ENCODE measurements at places on chromosomes 5 and 9.

GRCh38 chr5:10562201-10563109, 1.4 kb upstream of the ANKRD33B start:
- no peak for DNase-seq

- no peak for DNase-seq
These were observed 786 bp upstream of the NTNG2 start for GRCh38 chr9:132160802-132161742.

- peak; percentile 47 for DNase-seq
These were observed at the start of gene ARL14EPL for GRCh38 chr5:116032094-116032517. TSS of gene ARL14EPL (plus strand) at chr5:116032472. CDS start at chr5:116051466, 18,994 bp downstream.

DNA sequence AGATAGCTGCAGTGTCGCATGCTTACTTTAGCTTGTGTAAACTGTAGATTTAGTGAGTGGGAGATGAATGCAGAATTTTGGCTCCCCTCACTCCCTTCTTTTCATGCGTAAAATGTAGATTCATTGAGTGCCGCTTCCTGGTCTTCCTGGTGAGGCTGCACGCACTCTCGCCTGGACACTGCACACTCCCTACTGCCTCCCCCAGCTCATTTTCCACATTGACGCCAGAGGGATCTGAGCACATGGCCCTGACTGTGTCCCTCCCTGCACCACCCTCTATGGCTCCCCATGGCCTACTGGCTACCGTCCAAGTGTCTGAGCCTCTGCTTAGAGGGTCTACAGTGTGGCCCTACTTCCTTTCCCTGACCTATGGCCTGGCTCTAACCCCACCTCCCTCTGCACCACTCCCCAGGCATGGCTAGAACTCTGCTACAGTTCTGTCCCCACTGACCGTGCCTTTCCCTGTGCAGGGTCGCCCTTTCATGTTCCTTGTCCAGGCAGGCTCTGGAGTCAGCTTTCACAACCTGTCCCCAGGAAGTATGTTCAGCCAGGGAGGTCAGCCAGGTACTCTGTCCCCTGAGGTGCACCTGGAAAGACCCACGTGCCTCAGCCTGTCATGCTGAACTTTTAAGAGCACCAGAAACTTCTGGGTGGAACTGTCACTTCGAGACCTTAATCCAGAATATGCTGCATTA, 160.6 kb downstream of the COL23A1 start:
- no peak for DNase-seq

DNA sequence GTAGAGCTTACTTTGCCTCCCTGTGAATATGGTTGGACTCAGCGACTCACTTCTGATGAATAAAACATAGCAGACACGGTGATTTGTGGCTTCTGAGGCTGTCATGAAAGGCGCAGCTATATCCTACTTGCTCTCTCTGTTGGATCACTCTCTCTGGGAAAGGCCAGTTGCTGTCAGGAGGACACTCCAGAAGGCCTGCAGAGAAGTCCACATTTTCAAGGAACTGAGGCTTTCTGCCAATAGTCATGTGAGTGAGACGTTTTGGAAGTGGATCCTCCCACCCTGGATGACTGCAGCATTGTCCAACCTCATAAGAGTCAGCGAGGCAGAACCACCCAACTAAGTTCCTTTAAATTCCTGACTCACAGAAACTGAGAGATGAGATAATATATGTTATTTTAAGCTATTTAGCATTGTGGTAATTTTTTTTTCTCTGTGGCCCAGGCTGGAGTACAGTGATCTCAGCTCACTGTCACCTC, 156.0 kb upstream of the MAST4 start:
- no peak for DNase-seq

GRCh38 chr9:107593224-107593870, 103.8 kb upstream of the KLF4 start:
- DNase-seq, result no peak

DNA sequence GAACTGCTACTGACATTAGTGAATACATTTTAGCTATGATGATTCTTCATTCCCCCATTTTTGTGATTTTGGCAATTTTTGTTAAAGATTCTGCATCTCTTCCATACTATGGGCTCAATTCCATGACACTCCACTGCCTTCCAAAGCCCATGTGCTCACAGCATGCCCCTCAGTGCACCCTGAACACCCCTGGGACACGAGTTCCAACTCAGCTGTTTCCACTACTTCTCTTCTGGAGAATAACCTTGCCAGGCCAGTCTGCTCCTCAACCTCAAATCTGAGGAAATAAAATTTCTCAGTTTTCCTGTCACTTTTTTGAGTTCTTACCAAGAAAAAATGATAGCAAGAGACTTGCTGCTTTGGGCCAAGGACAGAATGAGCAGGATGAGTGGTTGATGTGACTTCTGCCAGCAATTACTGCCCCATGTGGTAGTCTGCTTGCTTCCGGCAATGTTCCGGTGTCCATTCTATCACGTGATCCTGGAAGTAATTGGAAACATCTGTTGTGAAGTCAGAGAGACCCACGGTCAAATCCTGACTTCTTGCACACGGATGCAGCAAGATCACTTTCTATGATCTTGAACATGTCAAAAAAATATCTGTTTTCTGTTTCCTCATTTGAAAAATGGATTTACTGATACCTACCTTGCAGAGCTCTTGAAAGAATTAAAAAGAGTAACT, 58.3 kb downstream of the EGFLAM start:
- no peak for DNase-seq

GRCh38 chr5:29218138-29218537, 1975.3 kb upstream of the CDH6 start:
- DNase-seq, result peak; percentile 2

GRCh38 chr9:130453487-130453886, 8.7 kb downstream of the ASS1 start:
- DNase-seq, result peak; percentile 61

DNA sequence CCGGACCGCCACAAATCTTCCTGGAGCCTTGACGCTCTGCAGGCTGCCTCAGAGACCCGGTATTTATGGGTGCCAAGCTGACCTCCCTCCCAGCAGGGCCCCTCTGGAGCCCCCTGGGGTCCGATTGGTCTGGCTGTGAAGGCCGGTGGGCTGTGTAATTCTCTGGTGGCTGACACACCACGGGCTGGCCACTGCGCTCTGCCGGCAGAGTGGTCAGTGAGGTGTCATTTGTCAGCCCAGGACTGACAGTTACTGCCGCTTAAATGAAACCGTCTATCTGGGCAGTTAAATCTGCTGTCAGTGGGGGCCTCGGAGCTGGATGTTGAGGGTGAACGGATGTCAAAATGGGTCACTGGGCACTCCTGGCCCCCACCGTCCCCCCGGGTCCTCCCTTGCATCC, 10.7 kb downstream of the NR5A1 start:
- no peak for DNase-seq

DNA sequence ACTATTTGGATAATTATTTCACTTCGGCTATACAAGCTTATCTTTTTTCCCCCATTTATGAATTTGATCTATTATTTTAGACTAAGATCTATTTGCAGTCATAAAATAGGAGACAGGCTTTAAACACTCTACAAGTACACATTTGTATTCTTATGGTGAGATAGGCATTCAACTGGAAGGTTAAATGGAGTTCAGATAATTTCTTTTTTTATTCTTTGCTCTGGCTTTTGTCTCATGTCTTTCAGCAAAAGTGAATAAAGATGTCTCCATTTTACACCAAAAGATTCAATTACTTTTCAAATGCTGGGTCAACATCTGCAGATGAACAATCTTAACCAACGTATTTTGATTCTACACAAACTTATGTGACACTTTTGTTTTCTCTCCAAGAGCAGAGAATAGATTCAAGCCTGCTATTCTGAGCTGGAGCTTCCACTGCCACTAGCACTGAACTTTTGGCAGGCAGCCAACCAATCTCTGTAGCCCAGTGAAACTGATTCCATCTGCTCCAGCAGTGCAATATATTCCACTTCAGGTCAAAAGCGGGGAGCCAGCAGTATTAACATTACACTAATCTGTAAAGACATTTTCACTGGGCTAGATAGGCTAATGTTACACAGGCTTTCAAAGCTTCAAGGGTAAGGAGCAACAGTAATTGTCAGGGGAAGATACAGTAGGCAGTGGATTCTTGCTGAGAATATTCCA, 452.0 kb upstream of the ZNF608 start:
- DNase-seq, result no peak

DNA sequence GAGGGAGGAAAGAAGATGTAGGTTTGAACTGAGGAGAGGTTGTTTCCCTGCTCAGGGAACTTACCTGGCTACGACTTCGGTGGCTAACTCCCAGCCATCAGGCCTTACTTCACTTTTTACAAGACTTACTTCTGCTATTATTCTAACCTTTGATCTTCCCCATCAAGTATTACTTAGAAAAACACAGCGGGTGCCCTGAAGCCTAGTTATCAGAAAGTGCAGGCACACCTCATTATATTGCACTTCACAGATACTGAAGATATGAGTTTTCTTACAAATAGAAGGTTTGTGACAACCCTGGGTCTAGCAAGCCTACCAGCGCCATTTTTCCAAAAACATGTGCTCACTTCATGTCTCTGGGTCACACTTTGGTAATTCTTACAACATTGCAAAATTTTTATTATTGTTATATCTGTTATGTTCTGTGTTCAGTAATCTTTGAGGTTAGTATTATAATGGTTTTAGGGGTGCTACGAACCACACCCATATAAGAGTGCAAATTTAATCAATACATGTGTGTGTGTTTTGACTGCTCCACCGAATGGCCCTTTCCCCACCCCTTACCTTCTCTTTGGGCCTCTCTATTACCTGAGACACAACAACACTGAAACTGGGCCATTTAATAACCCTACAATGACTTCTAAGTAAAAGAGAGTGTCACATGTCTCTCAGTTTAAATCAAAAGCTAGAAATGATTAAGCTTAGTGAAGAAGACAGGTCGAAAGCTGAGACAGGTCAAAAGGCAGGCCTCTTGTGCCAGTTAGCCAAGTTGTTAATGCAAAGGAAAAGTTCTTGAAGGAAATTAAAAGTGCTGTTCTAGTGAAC, 2102.7 kb upstream of the WWC1 start:
- DNase-seq, result no peak

GRCh38 chr9:13569602-13570067, 290.1 kb upstream of the MPDZ start:
- DNase-seq, result no peak

DNA sequence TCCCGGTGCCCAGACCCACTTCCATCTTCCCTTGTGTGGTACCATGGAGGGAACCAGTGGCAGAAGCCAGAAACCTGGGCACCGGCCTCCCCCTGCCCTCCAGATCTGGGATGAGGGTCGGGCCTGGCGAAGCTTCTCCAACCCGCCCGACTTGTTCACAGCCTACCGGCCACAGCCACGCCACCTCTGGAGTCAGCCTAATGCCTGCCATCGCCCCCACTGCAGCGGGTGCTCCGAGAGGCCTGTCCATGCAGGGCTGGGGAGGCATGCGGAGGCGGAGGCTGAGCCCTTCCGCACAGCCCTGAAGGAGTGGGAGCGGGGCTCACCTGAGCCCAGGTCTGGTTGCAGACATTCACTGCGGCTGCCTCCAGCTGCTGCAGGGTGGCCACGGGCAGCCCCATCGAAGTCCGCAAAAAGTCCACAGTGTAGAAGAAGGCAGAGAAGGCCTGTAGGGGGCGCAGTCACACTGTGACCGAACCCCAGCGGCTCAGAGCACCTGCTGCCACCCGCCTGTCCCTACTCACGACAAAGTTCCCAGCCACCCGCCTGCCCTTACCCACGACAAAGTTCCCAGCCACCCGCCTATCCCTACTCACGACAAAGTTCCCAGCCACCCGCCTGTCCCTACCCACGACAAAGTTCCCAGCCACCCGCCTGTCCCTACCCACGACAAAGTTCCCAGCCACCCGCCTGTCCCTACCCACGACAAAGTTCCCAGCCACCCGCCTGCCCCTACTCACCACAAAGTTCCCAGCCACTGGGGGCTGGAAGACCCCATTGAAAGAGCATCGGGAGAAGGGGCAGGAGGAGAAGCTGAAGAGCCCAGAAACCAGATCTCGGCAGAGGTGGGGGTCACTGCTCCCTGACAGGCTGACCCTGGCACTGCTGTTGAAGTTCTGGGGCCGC, 3.8 kb upstream of the NPDC1 start:
- DNase-seq, result no peak

Data from HepG2 (cell line).